ENCODE measurements at places on chromosomes 6 and 20. TPM values are rescaled to one million over a fixed set of nuclear protein-coding genes. Genes with fewer than 3 reads are reported as not detected.

LTB gene
- not detected for total RNA-seq

PTCRA gene
- not detected for total RNA-seq

SPDEF gene
- not detected for total RNA-seq

GSTA3 gene
- total RNA-seq = not detected

MLN gene
- total RNA-seq = not detected

RAMACL gene
- 2.5 TPM for total RNA-seq

TOMM6 gene
- total RNA-seq = 51.8 TPM
